ENCODE measurements at places on chromosomes 2 and 18. TPM values are rescaled to one million over a fixed set of nuclear protein-coding genes. Genes with fewer than 3 reads are reported as not detected.

The GNAL gene
- 5.8 TPM for total RNA-seq

The FOXI3 gene
- total RNA-seq, result 0.05 TPM

The MAP4K4 gene
- total RNA-seq, result 102 TPM

The MSTN gene
- total RNA-seq, result not detected

The LRP2 gene
- total RNA-seq, result 0.02 TPM

The TMEM247 gene
- total RNA-seq, result not detected

The COL4A4 gene
- 1.5 TPM for total RNA-seq

The SNTG2 gene
- not detected for total RNA-seq

The GNLY gene
- 0.08 TPM for total RNA-seq

The DSG4 gene
- not detected for total RNA-seq

The POTEI gene
- total RNA-seq, result not detected

The GREB1 gene
- total RNA-seq, result 2.6 TPM

The SPATA3 gene
- total RNA-seq, result not detected

The TTN gene
- total RNA-seq, result 0.01 TPM

The G6PC2 gene
- not detected for total RNA-seq

The C2orf80 gene
- not detected for total RNA-seq

The C2orf81 gene
- total RNA-seq, result 3.1 TPM

The YPEL5 gene
- 58.1 TPM for total RNA-seq

The TMEFF2 gene
- total RNA-seq, result 0.40 TPM

The TUBB8B gene
- total RNA-seq, result not detected

The VWA3B gene
- total RNA-seq, result not detected

The ANKRD53 gene
- 0.12 TPM for total RNA-seq

The RFTN2 gene
- total RNA-seq, result not detected

The YWHAQ gene
- 997 TPM for total RNA-seq

The IL1R2 gene
- total RNA-seq, result 1.5 TPM

The CRYGC gene
- not detected for total RNA-seq

The IFIH1 gene
- total RNA-seq, result 1.2 TPM

The FAM228B gene
- 2.2 TPM for total RNA-seq

The CDH19 gene
- total RNA-seq, result 0.38 TPM

The GALNT3 gene
- total RNA-seq, result not detected

The MDH1 gene
- total RNA-seq, result 258 TPM

The TSHZ1 gene
- total RNA-seq, result 5.7 TPM

The KRCC1 gene
- 15.0 TPM for total RNA-seq

The GPR45 gene
- not detected for total RNA-seq

The IL1F10 gene
- total RNA-seq, result not detected

The MLPH gene
- total RNA-seq, result 270 TPM

The ONECUT2 gene
- 0.37 TPM for total RNA-seq

The RRM2 gene
- 262 TPM for total RNA-seq

The VAMP5 gene
- 0.25 TPM for total RNA-seq

The ERMN gene
- not detected for total RNA-seq

Measured in A549 treated with Hydrocortisone at 1 μM for 4 hours (cell line).